ENCODE measurements at places on chromosomes 12 and 14.

DNA sequence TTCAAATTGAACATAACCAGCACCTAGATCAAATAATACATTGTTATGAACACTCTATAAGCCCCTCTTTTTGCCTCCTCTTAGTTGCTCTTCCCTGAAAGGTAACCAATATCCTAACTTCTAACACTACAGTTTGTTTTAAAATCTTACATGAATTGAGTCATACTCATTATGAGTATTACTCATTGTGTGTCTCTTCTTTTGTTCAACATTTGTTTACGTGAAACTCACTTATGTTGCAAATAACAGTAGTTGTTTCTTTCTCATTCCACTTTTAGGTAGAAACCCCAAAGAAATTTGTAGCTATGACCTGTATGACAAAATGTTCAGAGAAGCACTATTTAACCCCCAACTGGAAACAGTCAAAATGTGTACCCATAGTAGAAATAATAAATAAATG, 6.6 kb downstream of the LRRC9 start:
- DNase-seq: no peak

DNA sequence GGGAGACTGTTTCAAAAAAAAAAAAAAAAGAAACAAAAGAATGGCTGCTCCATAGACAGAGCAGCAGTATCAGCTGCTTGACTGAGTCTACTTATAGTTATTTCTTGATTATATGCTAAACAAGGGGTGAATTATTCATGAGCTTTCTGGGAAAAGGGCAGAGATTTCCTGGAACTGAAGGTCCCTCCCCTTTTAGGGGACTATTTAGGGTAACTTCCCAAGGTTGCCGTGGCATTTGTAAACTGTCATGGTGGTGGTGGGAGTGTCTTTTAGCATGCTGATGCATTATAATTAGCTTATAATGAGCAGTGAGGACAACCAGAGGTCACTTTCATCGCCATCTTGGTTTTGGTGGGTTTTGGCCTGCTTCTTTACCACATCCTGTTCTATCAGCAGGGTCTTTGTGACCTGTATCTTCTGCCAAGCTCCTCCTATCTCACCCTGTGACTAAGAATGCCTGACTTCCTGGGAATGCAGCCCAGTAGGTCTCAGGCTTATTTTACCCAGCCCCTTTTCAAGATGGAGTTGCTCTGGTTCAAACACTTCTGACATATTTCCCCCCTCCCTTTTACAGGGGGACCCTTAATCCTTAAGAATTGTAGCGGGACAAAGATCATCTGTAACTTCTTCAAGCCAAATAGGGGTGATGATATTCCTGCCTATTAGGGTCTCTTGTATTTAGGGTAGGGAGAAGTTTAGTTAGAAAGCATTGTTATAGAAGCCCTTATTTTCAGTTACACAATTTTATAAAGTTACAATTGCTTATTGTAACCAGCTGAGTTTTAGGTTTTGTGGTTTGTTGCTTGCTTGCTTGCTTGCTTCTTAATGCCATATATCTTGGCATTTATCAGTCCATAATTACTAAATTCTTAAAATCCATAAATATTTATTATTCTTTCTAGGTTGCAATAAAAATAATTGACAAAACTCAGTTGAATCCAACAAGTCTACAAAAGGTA, 42.5 kb downstream of the MARK3 start:
- DNase-seq: no peak

- DNase-seq: no peak
Measured at GRCh38 chr12:29858270-29858786, 74.6 kb upstream of the TMTC1 start.

- no peak for DNase-seq
Measured at GRCh38 chr14:55129086-55129427, at the start of gene LGALS3. TSS of gene LGALS3 (plus strand) at chr14:55129252. CDS start at chr14:55137374, 8,122 bp downstream.

DNA sequence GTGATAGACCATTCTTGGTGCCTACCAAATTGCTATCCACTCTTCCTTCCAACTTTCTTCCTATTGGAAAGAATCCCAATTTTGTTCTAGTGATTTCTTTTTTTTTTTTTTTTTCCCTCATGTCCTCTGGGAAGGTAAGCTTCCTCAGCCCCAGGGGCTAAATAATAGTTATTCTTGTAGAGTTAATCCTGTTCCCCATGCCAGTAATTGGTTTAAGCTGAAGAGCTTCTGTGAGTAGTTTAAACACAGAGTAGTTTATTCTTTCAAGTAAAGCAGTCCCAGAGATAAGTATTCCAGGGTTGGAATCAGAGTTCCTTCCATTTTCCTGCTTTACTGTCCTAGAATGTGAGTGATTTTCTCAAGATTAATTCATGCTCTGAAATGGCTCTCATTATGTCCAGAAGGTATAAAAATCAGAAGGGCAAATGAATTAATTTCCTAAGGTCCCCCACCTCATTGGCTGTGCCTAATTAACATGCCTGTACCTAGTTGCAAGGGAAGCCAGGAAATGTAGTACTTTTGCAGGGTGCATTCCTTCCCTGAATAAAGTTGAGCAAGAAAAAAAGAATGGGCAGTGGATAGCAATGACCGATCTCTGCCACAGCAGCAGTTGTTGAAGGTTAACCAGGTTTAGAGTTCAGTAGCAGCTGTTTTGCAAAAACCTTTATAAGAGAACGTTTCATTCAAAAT, 97.8 kb downstream of the PLEKHA5 start:
- DNase-seq: no peak

DNA sequence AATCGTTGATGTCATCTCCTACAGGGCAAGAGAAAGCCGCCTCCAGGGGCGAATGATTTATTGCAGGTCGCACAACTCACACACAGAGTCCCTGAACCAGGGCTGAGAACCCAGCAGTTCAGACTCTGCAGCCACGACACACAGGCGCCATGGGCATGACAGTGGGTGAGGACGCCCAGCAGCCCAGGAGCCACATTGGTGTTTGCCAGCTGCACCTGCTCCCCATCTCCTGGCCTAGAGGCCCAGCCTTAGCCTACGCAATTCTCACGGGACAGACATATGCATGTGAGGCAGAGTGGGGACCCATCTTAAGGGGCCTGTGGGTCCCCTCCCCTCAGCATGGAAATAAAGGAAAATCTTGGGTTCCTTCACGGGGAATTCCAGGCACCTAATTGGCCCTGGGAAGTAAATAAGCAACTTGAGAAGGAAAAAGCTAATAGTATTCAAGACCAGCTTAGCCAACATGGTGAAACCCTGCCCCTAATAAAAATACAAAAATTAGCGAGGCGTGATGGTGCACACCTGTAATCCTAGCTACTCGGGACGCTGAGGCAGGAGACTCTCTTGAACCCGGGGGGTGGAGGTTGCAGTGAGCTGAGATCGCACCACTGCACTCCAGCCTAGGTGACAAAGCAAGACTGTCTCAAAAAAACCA, 69.3 kb downstream of the RIMBP2 start:
- DNase-seq: no peak

GRCh38 chr12:26643532-26644315, 189.3 kb downstream of the ITPR2 start:
- no peak for DNase-seq

DNA sequence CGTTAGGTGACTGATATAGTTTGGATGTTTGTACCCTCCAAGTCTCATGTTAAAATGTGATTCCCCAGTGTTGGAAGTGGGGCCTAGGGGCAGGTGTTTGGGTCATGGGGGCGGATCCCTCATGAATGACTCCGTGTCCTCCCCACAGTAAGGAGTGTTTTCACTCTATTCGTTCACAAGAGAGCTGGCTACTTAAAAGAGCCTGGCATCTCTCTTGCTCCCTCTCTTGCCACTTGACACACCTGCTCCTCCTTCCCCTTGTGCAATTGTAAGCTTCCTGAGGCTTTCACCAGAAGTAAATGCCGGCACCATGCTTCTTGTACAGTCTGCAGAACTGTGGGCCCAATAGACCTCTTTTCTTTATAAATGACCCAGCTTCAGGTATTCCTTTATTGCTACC, 2.6 kb downstream of the IFI27L2 start:
- no peak for DNase-seq

DNA sequence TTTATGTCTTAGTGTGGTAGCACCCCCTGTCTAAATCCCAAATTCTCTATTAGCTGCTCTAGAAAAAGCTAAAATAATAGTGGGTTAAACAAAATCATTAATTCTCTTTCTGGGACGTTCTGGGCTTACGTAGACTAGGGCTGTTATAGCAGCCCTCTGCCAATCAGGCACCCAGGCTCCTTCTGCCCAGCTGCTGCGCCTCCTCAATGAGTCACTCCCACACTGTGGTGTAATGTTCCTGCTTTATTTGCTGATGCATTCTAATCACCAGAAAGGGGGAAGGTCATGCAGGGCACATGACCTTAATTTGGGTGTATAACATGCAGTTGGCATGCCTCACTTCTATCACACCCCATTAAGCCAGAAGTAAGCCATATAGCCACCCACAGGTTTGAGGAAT, 294.5 kb downstream of the GALC start:
- DNase-seq: no peak

GRCh38 chr14:101992708-101993107, 28.3 kb downstream of the DYNC1H1 start:
- no peak for DNase-seq

GRCh38 chr14:30849354-30849753, 25.0 kb upstream of the COCH start:
- no peak for DNase-seq

- no peak for DNase-seq
Measured at GRCh38 chr14:55514819-55515490, 65.1 kb upstream of the KTN1 start.

- no peak for DNase-seq
Measured at GRCh38 chr12:77072833-77073495, 7.6 kb upstream of the E2F7 start.

DNA sequence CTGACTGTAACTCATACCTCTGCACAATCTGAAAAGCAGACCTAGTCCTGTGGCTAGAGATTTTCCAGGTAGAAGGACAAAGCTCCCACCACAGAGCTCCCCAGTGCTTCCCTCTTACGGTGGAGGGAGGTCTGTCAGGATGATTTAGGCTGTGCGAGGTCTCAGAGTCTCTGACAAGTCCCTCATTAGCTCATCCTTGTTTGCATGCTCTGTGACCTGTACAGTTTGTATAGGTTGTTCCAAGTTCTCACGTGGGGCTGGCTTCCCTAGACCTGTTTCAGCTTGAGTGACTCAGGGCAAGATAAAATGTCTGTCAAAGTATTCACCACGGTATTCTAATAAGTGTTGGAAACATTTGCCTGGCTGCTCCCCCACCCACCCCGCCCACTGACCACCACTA, 34.8 kb downstream of the ASCL1 start:
- DNase-seq: no peak

DNA sequence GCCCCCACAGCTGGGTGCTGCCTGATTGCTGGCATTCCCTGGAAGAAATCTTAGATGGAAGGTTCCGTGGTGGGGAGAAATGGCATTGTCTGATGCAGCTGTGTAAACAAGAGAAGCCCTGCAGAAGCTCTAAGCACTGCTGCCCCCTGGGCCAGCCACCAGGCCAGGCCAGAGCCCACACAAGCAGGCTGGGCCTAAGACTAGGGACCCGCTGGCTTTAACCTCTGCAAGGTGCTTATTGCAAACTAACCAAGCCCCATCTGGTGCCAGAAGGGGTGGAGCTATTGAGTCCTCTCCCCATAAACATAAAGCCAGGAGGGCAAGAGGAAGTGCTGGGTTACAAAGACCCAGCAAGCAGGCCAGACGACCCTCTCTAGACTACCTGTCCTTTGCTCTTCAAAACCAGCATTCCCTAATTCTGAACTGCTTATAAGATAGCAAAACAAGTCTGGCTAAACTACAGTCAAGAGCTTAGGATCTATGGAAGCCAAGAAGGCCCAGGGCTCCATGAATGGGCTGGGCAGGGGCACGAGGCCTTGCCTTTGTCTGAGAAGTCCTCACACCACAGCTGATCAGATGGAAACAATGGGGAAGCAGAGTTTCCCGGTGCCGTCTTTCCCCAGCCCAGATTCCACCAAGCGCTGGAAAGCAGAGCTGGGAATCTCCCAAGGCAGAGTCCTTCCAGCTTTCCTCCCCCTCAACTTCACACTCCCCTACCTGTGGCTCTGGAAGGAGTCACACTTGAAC, 28.8 kb downstream of the P2RX4 start:
- DNase-seq: no peak

DNA sequence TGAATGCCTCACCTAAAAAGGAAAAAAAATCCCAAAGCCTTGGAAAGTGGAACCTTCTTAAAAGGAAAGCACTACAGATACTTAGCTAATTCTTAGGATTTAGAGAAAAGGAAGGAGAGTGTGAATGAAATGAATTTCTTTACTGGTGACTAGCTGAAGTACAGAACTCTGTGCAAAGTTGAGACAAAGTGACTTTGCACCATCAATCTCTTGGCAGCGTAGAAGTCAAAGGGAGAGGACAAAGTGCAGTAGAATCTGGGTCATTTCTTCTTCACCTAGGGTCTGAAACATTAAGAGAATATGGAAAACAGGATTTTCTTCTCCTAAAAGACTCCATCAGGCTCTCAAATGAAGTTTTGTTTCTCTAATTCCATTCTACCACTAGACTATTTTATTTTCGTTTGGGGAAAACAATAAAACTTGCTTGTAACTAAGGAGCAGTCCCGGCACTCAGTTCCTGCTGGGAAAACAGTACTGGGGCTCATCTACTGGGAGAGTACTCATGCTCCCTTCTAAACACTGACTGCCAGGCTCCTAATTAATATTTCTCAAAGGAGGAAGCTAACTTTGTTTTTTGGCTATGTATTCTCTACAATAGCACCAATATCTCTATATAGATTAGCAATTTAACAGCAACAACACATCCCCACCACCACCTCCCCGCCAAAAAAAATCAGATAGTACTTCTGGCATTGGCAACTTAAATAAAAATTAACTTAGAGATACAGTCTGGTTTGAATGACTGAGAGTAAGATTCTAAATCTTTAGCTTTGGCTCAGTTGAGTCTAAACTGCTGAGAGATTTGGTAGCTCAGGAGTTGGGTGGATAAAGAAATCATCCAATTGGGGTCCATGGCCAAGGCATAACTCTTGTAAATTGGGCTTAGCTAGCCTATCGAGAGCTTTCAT, 110.7 kb downstream of the SLC15A5 start:
- no peak for DNase-seq

GRCh38 chr14:74596741-74597450, 15.1 kb downstream of the LTBP2 start:
- no peak for DNase-seq

DNA sequence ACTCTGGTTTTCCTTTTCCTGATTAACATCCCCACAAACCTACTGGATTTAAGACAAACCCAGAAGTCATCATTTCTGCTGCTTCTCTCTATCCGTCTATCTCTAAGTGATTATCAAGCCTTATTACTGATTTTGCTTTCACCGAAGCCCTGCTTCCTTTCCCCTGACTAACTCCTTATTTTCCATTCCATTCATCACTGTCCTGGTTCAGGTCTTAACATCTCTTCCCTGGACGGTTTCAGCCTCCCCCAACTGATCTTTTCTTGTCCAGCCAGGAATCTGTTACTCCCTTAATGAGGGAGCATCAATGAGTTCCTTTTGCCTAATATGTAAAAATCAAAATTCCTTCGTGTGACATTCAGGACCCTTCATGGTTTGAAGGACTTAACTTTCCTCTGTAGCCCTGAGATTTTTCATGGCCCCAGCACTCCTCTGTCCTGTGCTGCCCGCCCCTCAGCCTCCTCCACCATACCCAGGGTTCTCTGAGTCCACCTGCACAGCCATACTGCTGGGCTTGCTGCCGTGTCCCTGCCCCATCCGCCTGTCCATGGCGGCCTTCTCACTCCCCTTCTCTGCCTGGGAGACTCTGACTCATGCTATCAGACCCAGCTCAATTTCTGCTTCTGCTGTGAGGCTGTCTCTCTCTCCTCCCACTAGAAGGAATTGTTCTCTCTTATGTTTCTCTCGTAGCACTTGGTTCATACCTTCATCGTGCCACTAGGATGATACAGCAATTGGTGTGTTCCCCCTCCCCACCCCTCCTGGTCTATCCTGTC, 167.8 kb upstream of the HIF1A start:
- no peak for DNase-seq

- no peak for DNase-seq
Measured at GRCh38 chr12:112988224-112988623, 9.9 kb downstream of the OAS2 start.

Data from nucleus accumbens (tissue), 56 donors.